ENCODE measurements at places on chromosomes 3 and 15.
A peak's percentile ranks its signal among the peaks of the same experiment; 100 is the strongest.

DNA sequence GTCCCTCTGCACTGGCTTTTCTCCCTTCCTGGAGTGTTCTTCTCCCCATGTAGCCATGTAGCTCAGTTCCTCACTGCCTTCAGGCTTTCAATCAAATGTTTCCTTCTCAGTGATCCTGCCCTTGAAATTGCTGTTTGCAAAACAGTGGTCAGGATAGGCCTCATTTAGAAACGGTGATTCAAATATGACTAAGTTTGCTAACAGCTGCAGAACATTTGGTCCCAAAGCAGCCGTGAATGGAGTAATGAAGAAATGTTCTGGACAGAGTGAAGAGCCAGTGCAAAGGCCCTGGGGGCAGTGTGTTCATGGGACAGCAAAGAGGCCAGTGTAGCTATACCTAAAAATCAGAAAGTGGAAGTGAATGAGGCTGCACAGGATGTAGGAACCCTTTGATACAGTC is 223.4 kb downstream of the FEZF2 start:
- peak; percentile 24 for DNase-seq

DNA sequence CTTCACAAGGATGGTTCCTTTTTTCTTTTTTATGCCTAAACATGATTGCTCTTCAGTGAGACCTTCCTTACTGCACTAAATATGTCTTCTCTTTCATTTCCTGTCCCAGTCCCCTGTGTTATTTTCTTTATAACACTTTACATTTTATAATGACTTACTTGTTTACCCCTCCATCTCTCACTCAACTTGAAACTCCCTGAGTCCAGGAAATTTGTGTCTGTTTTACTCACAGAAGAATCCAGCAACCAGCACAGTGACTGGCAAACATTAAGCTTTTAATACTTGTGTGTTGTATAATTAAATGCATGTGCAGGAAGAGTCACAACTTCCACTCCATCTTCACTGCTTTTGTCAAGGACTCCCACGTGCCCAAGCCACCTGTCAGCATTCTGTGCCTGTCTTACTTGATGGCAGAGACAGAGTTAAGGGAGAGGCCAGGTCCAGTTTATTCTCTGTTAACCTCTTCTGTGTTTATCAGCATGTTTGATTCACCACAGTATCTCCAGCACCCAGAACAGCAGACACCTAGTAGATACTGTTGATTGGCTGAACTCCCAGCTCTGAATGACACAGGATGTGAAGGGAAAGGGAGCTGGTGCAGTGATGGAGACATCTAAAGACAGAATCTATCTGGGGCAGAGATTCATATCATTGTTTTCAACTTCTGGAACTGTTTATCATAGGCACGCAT is 42.8 kb downstream of the SSR3 start:
- DNase-seq: no peak

DNA sequence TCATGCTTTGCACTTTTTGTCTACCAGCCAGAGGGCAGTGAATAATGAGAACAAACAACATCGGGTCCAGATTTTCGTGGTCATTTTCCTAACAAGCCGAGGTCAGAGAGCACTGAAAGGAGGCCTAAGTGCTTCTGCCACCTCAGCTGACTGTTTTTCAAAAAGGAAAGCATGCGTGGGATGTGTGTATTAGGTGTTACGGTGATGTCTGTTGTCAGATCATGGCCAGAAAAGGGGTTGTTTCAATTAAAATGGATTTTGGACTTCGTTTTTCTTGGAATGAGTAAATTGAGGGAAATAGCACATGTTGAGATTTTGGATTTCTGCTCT is 99.5 kb downstream of the APBA2 start:
- DNase-seq: no peak

GRCh38 chr3:53804697-53805462 is 41.3 kb downstream of the CHDH start:
- peak; percentile 72 for DNase-seq

GRCh38 chr3:23071758-23072157 is 131.4 kb upstream of the UBE2E2 start:
- DNase-seq: no peak

- peak; percentile 4 for DNase-seq
Observed at GRCh38 chr3:96813820-96814650, at the start of gene EPHA6. Gene EPHA6, plus strand, starts transcription at chr3:96814594.

DNA sequence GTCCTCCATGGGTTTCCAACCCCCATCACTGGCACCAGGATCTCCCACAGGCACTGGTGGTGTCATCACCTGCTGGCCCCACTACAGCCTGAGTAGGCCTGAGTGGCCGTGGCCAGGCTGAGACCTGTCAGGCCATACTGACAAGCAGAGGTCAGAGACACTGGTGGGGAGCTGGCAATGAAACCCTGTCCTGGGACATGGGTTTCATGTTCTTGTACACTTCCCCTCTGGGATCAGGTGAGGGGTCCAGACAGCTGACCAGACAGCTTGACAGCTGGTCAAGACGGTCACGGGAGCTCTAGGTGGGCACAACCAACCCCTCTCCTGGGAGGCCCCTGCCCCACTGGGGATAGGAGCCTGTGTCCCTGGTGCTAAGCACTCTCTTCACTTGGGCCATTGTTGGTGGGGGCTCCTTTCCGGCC is 13.1 kb downstream of the ZBTB47 start:
- DNase-seq: no peak

DNA sequence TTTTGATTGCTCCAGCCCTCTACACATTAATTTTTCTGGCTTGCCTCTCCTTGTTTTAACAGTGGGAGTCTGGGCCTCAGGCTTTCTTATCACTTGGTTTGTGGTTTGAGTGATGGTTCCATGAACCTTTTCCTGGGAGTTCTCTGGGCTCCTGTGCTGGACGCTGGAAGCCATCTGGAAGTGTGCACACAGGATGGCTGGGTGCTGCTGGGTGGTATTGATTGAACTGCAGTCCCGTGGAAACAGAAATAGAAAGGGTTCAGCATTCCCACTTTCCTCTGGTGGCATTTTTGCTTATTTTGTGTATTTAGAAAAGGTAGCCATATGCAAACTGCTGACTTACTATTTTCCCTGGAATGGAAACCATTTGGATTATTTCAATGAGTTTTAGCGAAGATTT is 25.6 kb downstream of the MITF start:
- DNase-seq: no peak

DNA sequence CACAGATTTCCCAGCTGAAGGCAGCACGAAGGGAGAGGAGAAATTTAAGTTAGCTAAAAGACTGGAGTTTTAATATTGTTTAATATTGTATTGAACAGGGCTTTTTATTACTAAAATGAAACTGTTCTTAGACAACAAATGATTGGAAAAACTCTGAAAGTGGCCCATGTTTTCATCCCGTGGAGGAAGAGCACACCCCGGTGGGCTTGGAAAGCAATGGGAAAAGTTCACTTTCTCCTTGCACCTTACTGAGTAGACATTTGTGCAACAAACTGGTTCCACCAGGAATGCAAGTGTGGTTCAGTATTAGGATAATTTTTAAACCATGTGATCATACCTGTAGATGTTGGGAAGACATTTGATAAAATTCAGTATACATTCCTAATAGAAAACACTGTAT is 8.2 kb upstream of the ESYT3 start:
- no peak for DNase-seq

DNA sequence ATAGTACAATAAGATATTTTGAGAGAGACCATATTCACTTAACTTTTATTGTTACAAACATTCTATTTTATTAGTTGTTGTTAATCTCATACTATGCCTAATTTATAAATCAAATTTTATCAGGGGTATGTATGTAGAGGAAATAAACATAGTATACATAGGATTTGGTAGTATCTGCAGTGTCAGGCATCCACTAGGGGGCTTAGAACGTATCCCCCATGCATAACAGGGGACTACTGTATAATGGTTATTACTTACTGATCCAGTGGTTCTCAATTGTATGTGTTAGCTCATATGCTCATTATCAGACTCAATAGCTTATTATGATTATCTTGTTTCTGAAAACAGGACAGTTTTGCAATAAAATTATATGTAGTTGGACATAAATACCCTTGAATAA is 27.6 kb downstream of the CMC1 start:
- no peak for DNase-seq

DNA sequence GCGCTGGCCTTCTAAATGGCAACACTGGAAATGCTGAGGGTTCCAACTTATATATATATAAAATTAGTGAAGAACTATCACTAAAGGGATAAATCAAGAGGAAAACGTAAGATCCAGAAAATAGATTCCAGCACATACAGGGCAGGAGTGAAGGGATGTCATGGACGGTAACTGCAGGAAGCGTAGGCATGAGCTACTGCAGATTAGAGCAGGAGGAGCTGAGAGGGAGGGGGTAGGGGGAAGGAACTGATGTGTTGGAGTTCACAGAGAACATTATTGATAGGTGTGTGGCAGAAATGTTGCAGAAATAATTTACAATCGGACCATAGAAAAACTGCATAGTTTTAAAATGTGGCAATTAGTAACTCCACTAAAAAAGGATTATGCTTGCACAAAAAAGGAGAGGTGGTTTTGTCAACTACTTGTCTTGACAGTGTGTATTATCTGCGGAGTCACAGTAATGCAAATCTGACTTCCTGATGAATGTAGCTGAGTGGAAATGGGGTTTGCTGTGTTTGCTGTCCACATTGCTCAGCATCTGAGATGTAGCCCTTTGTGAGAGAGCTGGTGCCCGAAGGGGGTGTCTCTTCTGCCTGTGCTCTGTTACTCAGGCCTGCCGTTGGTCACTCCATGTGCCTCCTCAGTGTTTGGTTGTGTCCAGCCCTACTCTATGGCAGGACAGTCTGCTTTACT is 61.2 kb downstream of the PAK2 start:
- no peak for DNase-seq

DNA sequence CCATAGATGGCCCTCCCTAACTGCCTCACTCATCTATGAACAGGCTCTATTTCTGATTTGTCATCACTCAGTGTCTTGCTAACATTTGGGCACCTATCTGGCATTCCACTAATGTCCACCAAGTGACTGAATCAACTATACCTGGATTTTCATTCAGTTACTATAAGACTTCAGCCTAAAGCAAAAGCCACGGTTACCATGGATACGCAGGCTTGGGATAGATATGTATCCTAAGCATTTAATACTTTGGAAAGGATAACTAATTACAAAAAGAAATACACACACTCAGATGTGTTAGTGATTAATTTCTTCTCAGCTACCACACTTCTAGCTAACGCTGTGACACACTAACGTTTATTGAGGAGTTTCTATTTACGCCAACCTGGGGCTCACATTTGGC is 899.5 kb upstream of the CFAP20DC start:
- DNase-seq: no peak

GRCh38 chr3:128736601-128737000 is 10.6 kb downstream of the RAB7A start:
- no peak for DNase-seq

GRCh38 chr3:62241279-62241678 is 132.1 kb downstream of the FEZF2 start:
- no peak for DNase-seq

- DNase-seq: no peak
Observed at GRCh38 chr15:69297642-69298353, 914 bp upstream of the PAQR5 start.

GRCh38 chr15:98815207-98815606 is 166.9 kb downstream of the IGF1R start:
- DNase-seq: no peak

DNA sequence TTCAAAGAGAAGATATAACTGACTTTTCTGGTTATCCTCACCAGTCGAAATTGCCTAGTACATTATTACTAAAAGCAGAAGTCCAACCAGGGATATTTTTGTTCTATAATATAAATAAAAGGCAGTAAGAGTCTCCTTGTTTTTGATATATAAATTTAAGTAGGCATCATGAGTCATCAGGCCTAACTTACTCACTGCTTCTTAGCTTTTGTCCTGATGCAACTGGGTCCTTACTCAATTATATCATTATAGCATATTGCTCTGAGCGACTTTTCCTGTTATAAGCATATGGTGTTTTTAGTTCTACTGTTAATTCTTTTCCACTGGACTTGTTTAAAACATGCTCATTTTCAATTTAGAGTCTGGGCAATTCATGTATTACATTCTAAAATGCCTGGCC is 910.1 kb downstream of the MCTP2 start:
- DNase-seq: no peak

DNA sequence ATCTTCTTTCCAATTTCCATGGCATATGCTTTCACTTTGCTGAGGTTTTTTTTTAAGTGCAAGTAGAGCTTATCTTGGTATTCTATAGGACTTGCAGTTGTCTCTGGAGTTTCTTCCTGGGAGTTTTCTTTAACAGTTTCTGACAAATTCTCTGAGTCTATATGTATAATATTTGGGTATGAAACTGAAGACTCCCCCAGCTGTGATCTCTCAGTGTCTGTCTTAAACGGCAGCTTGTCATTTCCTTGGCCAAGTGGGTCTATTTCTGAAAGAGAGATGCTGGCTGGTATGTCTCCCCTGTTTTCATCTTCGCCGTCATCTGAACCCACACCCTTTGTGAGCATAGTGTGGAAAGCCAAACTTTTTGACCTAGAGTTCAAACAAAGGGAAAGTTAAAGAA is 73.3 kb upstream of the PTX3 start:
- DNase-seq: no peak

DNA sequence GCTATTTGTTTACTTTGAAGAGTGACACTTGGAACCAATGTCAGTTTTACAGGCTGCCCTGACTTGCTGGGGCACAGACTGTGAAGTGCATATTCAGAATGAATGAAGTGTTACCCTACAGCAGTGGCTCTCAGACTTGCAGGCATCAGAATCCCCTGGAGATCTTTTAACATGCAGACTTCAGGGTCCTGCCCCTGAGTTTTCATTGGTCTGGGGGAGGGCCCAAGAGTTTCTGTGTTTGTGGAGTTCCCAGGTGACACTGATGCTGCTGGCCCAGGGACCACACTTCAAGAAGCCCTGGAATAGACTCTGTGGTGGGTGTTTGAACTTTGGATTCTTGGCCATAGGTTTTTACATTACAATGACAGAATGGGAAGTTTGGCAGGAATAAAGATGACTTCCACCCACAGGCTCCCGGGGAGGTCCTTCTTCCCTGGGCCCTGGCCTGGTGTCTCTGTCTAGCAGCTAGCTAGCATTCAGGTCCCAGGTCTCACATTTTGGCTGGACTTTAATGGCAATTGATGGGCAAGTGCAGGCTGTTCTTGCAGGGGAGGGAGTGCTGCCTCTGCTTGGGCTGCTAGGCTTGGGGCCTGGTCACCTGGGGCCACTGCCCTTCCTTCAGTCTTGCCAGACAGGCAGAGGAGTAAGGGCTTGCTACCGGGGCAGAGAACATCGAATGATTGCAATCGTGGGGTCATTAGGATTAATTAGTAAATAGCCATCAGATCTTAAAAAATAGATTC is 149.0 kb downstream of the APBA2 start:
- no peak for DNase-seq

- no peak for DNase-seq
Observed at GRCh38 chr3:193078996-193079753, 161.5 kb upstream of the MB21D2 start.

DNA sequence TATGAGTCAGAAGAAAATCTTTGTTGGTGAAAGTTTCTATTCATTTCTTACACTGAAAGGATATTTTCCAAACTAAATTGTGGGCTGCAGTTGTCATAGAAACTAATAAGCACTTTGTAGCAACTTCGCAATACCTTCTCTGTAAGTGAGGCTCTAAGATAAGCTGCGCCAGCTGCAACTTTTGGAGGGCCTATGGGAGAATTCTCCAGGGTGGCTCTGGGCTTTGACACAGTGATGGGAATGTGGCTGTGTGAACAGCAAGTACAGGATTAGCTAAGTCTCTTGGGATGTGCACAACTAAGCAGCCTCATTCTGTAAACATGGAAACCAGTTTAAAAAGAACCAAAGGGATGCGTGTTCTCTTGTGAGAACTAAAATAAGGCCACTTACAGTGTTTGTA is 124.6 kb upstream of the SGO1 start:
- no peak for DNase-seq

- no peak for DNase-seq
Observed at GRCh38 chr15:72856549-72857040, 73.0 kb upstream of the ADPGK start.

GRCh38 chr3:30707825-30708224 is 101.4 kb downstream of the TGFBR2 start:
- no peak for DNase-seq

All from fibroblast of skin of left biceps (primary cell).